Glutamatergic neuron (in vitro differentiated cells): ENCODE measurements at places on chromosomes 5 and 9.

- no peak for DNase-seq
Observed at GRCh38 chr5:108387758-108388157, 5.9 kb upstream of the FBXL17 start.

DNA sequence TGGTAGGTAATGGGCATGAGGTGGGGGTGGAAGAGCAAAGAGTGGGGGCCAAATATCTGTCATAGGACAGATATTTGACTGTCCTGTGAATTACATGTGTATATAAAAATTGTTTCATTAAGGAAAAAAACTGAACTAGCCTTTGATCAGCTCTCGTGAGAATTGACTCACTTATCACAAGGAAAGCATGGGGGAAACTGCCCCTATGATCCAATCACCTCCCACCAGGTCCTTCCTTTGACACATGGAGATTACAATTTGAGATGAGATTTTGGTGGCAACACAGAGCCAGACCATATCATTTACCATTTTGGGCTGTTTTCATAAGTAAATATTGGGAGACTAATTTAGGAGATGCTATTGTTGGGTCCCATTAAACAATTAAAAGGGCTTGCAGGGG lies 63.2 kb upstream of the FYB1 start:
- DNase-seq, result no peak

DNA sequence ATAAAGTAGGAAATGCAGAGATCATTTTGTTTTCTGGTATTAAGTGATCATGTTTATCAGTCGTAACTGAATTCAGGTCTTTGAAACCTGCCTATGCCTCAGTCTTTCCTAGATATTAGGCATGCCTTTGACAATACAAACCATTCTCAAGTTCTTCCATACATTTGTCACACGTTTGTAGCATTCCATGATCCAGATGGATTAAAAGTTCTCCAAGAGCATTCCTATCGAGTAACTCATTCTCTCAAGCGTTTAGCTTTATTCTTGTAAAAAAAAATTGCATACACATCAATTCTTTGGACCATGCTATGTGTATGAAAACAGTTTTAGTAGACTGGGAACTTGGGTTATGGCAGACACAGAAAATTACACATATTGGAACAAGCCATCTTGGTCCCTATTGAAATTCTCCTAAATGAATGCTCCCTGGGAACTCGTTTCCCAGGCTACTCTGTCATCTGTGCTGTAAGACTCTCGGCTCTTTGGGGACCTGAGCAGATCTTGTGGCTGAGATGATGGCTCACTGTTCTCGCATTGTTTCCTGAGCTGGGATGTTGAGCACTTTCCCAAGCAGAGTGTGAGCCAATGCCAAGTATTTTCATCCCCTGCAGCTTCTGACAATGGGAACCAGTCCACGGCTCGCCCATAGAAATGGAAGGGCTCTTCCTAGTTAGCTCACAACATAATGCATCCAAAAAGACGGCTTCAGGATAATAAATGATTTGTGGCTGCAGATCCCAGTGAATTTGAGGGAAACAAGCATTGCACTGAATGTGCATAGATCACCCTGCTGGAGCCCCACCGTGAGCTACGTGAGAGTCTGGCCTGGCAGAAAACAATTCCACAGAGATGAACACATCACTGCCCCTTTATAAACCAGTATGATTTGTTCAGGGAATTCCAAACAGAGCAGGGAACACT lies 230.2 kb downstream of the IRX1 start:
- no peak for DNase-seq

DNA sequence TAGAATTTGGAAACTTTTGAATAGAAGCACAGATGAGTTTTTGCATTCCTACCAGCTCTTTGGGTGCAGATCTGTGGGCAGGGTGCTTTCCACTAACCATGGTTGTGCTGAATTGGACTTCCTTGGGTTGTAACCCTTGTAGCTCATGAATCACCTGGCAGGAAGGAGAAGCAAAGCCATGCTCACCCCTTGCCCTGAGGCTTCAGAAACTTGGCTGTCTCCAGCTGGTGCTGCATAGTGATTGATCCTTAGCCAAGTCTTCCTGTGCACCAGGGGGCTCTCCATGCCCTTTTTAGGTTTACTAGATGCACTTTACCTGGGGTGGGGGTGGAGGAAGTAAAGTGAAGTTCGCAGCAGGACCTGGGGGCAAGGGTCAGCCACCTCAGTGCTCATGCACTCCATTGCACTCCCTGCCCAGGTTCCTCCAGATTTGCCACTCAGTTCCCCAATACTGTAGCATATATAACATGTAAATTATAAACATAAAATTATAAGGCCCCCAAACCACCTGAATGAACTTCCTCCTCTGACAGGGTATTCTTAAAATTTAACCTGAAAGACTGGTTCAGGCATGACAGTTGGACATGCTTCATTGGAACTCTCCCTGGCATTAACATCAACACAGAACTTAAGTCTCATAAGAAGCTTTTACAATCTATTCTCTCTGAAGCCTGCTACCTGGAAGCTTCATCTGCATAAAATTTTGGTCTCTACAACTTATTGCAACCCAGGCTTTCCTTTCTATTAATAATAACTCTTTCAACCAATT lies 25.8 kb upstream of the IFNA14 start:
- no peak for DNase-seq

DNA sequence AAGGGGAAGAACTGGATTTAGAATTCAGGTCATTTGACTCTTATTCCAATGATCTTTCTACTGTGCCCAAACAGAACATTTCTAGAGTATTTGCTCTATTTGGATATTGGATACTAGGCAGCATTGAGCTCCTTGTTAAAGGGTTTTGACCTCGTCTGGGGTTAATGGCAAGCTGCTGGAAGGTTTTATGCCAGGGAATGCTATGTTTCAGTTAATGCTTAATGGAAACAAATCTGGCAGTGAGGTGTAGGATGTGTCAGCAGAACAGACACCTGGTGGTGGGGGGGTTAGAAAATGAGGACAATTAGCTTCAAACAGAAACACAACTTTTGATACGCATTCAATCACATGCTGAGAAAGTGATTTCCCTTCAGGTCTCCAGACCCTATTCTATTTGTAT lies 51.5 kb downstream of the AGXT2 start:
- no peak for DNase-seq

GRCh38 chr5:132006331-132007120 lies 4.9 kb downstream of the ACSL6 start:
- DNase-seq, result peak; percentile 1

- DNase-seq, result no peak
Observed at GRCh38 chr5:13553896-13554295, 390.6 kb downstream of the DNAH5 start.

DNA sequence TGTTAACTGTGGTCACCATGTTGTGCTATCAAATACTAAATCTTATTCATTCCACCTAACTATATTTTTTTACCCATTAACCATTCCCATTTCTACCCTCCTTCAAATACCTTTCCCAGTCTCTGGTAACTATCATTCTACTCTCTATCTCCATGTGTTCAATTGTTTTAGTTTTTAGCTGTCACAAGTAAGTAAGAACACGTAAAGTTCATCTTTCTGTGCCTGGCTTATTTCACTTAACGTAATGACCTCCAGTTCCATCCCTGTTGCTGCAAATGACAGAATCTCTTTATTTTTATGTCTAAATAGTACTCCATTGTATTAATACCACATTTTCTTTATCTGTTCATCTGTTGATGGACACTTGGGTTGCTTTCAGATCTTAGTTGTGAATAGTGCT lies 485.1 kb upstream of the CD180 start:
- no peak for DNase-seq

DNA sequence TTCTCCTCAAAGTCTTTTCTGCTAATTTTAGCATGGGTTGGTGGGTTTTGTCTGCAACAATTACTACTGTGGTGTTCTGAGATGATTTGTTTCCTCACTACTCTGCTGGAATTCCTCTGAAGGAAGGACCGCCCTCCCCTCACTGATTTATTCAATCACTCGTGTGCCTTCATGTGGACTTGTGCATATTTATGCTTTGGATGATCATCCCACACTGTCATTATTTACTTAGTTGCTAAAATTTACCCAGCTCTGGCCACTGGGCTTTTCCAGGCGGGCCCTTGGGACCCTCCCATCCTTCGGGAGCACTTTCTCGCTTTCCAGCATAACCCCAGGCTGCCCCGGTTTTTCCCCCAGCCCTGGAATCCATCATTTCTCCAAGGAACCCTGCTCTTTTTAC lies 41.7 kb upstream of the NKD2 start:
- no peak for DNase-seq

DNA sequence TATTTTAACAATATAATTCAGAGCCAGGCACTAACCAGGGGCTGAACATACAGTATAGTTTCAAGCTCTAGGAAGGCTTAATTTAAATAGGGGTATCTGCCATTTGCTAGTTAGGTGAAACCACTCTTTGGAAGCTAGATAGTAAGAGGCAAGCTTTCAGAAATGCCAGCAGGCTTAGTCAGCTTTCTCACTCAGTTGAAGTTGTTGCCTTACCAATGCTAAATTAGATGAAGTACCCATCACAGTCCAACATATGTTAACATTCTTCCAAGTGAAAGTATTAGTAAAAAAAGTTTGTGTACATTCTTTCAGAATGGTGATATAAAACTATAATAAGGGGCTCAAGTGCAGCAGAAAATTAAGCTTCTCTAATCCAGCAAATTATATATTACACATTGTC lies 215.0 kb downstream of the CNTLN start:
- DNase-seq, result no peak

DNA sequence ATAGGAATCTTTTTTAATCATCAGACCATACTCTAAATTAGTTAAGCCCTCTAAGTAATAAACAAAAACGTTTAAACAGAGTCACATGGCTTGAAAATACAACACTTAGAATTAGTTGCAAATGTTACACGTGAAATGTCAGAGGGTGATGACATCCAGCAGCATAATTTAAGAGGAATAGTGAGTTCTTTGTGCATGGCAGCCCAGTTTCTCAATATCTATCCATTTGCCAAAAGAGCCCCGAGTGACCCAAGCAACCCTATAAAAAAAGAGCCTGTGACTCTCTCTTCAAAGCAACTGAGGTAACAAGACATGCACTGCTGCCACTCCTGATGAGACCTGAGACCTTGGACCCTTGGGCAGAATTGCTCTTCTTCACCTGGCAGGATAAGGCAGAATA lies 96.9 kb upstream of the RASA1 start:
- DNase-seq, result no peak

DNA sequence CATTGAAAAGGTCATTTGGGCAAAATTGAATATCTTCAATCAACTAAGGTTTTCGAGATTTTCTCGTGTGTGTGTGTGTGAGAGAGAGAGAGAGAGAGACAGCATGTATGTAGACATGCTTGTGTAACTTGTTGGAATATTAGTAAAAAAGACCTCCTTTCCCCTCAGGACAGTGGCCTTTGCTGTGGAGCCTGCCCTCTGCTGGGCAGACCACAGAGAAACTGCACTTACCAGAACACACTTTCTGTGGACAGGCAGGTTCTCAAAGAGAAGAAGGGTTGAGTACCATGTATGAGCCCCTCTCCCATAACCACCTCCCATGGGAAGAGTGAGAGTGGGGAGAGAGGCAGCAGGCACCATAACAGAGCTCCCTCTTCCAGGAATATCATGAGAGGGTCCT lies 45.6 kb downstream of the CFAP90 start:
- DNase-seq, result peak; percentile 41

DNA sequence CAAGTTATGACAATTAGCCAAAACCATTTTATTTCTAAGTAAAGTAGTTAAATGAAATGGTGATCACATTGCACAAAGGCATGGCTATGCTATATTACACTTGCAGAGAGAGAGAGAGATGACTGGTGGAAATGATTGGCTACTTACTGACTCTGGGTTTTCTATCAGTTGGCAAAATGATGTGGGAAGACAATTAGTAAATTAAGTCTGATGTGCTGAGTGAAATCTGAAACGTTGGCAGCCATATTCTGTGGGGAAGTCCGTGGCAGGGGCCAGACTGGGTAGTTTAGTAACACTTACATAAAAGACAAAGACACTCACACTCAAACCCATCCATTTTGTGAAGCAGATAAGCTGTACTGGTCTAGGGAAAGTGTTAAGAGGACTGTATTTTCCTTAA lies 61.6 kb downstream of the ANXA1 start:
- DNase-seq, result no peak

- DNase-seq, result no peak
Observed at GRCh38 chr5:155773680-155774079, 553.3 kb upstream of the SGCD start.

GRCh38 chr5:45779874-45780671 lies 83.9 kb upstream of the HCN1 start:
- DNase-seq, result no peak

GRCh38 chr5:33370466-33370859 lies 70.3 kb upstream of the TARS1 start:
- no peak for DNase-seq

- DNase-seq, result no peak
Observed at GRCh38 chr5:43316421-43316820, 3.2 kb upstream of the HMGCS1 start.

- DNase-seq, result no peak
Observed at GRCh38 chr9:37436540-37436939, 14.0 kb downstream of the GRHPR start.

DNA sequence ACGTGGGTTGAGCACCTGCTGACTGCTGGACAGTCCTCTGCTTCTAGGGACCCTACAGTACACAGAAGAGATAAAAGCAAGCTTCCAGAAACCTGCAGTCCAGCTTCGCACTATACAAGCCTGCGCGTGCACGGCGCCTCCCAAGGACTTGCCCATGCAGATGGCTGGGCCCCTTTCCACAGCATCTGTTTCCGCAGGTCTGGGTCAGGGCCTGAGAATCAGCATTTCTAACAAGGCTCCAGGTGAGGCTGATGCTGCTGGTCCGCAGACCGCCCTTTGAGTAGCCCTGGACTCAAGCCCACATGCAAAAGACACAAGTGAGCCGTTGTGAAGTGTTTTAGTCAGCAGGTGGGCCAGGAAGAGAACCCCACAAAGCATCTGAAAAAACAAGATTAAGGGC lies 133.1 kb downstream of the HSD17B3 start:
- DNase-seq, result no peak

DNA sequence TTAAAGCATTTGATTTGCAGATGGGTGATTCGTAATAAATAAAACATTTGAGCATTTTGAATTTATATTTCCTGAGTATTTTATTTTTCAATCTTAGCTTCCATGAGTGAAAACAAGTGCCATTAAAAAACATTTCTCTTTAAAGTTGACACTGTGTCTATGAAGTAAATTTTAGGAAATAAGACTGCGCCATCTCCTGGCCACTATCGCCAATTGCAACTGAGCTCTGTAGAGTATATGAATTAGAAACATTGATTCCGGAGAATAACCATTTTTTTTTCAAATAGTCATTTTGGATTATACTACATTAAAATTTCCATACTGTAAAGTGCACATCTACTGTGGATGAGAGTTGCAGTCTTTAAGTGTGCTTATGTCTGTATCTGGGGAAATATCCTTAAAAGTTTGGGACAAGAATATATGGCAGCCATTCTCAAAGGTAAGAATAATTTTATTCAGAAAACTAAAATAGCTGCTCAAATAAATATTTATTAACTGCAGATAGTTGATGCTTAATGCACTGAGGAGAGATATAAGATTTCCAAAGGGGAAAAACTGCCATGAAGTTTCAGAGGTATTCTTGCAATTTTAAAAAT lies 5.9 kb downstream of the DMRTA1 start:
- DNase-seq, result peak; percentile 63

GRCh38 chr9:134560654-134561053 lies 80.9 kb upstream of the COL5A1 start:
- DNase-seq, result no peak
